ENCODE measurements at places on chromosomes 11 and 22. TPM values are rescaled to one million over a fixed set of nuclear protein-coding genes. Genes with fewer than 3 reads are reported as not detected.

DNA sequence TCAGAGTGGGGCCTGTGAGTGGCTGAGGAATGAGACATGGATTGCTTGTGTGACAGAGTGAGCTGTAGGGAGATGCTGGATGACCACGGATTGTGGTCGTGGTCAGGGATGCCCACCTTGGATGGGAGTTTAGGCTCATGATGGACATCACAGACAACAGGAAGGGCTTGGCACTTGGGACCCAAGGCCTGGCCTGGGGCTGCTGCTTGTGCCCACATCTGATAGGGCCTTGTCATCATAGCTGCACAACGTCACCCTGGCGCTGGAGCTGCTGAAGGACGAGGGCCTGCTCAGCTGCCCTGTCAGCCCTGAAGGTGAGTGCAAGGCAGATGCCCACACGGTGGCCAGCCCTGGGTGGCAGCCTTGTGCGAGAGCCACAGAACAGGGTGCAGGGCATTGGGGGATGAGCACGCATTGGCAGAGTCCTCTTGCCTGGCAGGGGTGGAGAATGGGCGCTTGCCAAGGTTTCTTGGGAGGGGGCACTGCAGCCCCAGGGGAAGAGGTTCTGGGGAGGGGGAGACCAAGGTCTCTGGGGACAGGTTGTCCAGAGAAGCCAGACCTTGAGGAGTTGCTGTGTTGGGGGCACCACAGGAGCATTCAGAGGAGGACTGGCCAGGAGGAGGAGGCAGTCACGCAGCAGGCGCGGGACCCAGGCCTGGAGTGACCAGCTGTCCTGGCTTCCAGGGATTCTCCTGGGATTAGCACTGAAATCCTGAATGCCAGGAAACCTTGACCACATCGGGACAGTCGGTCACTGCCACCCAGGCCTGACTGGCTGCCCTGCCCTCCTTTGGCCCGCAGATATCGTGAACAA lies 25.0 kb downstream of the PARVG start:
- no peaks in the 10 kb centered on the region for H3K36me3 ChIP-seq
- H3K4me1 ChIP-seq: no peaks in the 10 kb centered on the region
- no peak overlapping the region for H3K27ac ChIP-seq

GRCh38 chr11:127552446-127552845 lies 551.9 kb upstream of the KIRREL3 start:
- no peaks in the 10 kb centered on the region for H3K36me3 ChIP-seq
- H3K4me3 ChIP-seq: no peak overlapping the region
- DNase-seq: no peak

The APOBEC3H gene
- 0.41 TPM for polyA plus RNA-seq

The TRIM49 gene
- polyA plus RNA-seq: not detected

DNA sequence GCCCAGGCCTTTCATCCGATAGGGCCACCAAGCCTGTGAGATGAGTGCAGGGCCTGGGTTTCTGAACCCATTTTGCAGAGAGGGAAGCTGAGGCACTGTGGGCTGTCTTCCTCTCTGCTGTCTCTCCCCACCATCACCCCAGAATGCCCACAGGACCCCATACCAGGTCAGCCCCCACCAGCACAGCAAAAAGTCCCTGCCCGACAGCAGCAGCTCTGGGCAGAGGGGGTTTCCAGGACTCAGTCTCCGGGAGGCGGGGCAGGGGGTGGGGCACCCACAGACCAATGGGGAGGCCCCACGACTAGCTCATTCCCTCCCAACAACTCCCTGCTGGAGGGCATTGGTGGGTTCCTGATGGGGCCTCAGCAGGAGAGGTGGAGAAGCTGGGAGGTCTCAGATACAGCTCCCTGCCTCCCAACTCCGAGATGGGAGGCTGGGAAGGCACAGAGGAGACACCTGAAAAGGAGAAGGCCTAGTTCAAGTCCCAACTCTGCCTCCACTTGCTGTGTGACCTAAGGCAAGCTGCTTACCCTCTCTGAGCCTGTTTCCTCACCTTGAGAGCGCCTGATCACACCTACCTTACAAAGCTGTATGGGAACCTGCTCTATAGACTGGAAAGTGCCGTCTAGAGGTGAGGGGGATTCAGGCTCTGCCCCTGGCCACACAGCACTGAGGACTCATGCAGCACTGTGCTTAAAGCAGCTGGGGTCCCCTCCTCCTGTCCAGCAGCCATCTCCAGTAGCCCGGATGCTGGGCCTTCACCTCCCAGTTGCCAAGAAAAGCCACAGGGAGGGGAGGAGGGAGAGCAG lies 3.5 kb downstream of the CBX7 start:
- no peak for DNase-seq
- H3K27ac ChIP-seq: no peak overlapping the region
- peaks cover 11% of the 10 kb centered on the region for H3K27me3 ChIP-seq
- peaks cover 11% of the 10 kb centered on the region for H3K4me1 ChIP-seq
- no peaks in the 10 kb centered on the region for H3K36me3 ChIP-seq

DNA sequence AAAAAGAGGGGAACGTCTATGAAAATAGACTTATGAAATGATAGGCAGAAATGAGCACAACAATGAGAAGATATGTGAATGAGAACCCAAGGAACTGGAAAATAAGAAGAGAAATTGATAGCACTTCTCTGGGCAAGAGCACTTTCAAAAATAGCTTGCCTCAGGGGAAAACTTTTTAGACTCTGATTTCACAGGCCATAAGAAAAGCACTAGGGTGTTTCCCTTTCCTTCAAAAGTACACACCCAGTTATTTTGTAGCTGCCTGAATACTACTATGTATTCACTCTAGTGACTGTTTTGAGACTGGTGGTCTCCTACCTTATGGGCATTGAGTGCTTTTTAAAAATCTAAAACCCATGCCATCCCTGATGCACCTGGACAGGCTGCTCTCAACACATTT lies 172.3 kb upstream of the SOX6 start:
- H3K27me3 ChIP-seq: no peaks in the 10 kb centered on the region
- no peaks in the 10 kb centered on the region for H3K36me3 ChIP-seq
- DNase-seq: no peak

DNA sequence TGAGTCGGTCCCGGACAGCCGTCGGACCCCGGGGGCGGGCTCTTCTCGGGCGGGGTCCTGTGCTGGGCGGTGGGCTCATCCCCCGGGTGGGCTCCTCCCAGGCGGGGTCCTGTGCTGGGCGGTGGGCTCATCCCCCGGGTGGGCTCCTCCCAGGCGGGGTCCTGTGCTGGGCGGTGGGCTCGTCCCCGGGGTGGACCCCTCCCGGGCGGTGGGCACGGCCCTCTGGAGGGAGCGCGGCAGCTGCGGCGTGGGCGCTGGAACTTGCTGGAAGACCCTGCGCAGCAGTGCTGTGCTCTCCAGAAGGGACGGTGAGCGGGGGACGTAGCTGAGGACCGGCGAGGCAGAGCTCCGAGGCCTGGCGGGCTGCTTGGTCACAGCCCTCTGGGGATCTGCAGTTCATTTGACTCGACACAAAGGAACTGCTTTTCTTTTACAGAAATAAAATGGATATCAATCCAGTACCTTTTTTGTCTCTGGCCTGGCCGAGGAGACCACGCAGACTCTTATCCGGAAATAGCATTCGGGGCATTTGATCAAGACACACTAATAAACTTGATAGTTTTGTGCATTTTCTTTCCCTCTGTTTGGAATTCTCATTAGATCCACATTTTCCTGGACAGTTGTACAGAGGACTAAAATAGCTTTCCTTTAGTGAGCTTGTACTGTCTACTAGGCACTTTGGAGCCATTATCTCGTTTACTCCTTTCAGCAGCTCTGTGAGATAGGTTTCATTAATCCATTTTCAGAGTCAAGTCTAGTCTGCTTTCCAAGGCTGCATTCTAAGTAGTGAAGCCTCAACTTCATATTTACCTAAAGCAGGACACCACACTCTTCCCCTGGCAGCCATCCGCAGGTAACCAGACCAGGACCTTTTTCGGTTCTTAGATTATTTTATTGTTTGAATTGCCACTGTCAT lies 812 bp downstream of the JAM3 start:
- H3K36me3 ChIP-seq: no peaks in the 10 kb centered on the region
- no peaks in the 10 kb centered on the region for H3K4me1 ChIP-seq
- no peak for DNase-seq
- H3K4me3 ChIP-seq: peak overlapping the region; percentile 47

The MS4A8 gene
- polyA plus RNA-seq: not detected

DNA sequence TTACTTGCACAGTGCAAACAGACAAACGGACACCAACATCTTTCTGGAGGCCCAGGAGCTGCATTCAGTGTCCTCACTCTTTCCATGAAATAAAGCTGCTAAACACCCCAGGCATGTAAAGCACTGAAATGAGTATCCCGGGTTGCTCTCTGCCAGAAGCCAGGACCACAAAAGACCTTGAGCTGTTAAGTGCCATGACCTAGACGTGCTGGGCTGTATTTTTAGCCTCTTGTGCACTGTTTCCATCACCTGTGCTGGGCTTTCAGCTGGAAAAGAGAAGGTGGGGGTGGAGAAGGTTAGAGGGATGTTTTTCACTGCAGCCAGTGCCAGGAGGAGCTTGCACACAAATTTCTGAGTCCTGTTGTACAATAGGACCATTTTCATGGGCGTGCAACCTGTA lies 3.4 kb upstream of the KREMEN1 start:
- H3K36me3 ChIP-seq: no peaks in the 10 kb centered on the region
- H3K27me3 ChIP-seq: no peaks in the 10 kb centered on the region
- no peak overlapping the region for H3K27ac ChIP-seq
- H3K4me3 ChIP-seq: no peak overlapping the region
- DNase-seq: no peak
- peaks cover 23% of the 10 kb centered on the region for H3K4me1 ChIP-seq

- no peak for DNase-seq
- no peak overlapping the region for H3K4me3 ChIP-seq
- no peaks in the 10 kb centered on the region for H3K36me3 ChIP-seq
These were observed 130.8 kb downstream of the GRIK4 start for GRCh38 chr11:120642196-120642894.

DNA sequence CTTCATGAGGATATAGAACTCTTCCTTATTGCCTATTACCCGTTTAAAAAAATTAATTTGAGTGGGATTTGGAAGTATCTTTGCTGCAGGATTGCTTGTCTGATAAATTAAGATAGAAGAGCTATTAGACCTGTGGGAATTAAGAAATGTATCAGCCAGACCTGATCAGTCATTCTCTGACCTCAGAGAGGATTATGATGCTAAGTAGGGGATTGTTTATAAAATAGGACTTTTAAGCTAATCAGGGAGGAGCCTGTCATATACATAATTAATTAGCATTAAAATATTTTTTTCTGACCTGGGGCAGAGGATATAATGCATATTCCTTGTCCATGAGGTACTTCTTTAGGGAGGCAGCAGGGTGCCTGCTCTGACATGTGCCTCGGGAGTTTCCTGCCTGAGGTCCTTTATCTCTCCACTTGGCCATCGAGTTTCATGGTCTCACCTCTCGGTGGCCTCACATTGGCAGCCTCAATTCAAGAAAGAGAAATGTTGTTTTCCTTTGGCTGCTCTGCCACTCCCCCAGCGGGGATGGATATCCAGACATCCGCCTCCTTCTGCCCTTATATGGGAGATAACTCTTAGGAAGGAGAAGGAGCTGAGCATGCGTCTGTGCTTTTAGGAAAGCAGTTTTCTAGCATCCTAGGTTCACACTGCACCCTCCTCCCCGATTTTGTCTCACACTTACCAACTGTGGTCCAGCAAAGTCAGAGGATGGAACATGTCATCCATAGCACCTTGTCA lies 41.1 kb downstream of the DIXDC1 start:
- peaks cover 38% of the 10 kb centered on the region for H3K4me1 ChIP-seq
- no peaks in the 10 kb centered on the region for H3K36me3 ChIP-seq
- peak overlapping the region; percentile 22 for H3K27ac ChIP-seq

- H3K4me1 ChIP-seq: no peaks in the 10 kb centered on the region
- DNase-seq: no peak
- H3K36me3 ChIP-seq: peaks cover 64% of the 10 kb centered on the region
- H3K4me3 ChIP-seq: no peak overlapping the region
- H3K27ac ChIP-seq: no peak overlapping the region
These were observed 52.3 kb downstream of the SGSM3 start for GRCh38 chr22:40422558-40423309.

- H3K27ac ChIP-seq: no peak overlapping the region
- H3K4me3 ChIP-seq: no peak overlapping the region
- DNase-seq: no peak
- H3K4me1 ChIP-seq: no peaks in the 10 kb centered on the region
- H3K27me3 ChIP-seq: no peaks in the 10 kb centered on the region
These were observed 404.6 kb downstream of the OPCML start for GRCh38 chr11:133127741-133128140.

The HTR3A gene
- not detected for polyA plus RNA-seq

- peak overlapping the region; percentile 95 for H3K27ac ChIP-seq
- no peak overlapping the region for H3K4me3 ChIP-seq
- H3K36me3 ChIP-seq: no peaks in the 10 kb centered on the region
- no peaks in the 10 kb centered on the region for H3K27me3 ChIP-seq
- peaks cover 39% of the 10 kb centered on the region for H3K4me1 ChIP-seq
These were observed 108.8 kb upstream of the CD44 start for GRCh38 chr11:35029979-35030682.

DNA sequence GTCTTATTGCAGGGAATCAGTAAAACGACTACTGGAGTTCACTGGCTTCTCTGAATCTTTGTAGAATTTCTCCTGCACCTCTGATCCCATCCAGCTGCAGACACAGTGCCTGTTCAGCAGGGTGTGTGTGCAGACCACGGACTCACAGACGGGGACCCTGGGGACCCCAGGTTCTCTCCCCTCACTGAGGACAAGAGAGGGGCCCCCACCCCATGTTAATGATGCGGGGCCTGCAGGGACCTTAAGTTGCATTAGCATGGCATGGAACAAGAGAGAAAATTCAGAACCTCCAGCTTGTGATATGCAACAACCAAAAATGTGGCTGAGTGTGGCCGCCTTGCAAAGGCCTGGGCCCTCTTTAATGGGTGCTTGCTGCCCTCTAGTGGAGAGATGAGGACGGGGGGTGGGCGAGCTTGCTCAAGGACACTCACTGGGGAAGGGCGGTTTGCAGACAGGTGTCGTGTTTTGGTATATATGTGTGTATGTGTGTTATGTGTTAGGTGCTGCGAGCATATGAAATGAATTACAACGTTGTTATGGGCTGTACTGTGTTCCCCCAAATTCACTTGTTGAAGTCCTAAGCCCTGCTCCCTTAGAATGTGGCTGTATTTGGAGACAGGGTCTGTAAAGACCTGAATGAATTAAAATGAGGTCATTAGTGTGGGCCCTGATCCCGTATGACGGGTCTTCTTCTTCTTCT lies 84.4 kb upstream of the SEPTIN5 start:
- H3K36me3 ChIP-seq: no peaks in the 10 kb centered on the region
- no peak overlapping the region for H3K27ac ChIP-seq
- H3K4me1 ChIP-seq: peaks cover 14% of the 10 kb centered on the region
- DNase-seq: peak; percentile 50
- no peaks in the 10 kb centered on the region for H3K27me3 ChIP-seq
- no peak overlapping the region for H3K4me3 ChIP-seq

DNA sequence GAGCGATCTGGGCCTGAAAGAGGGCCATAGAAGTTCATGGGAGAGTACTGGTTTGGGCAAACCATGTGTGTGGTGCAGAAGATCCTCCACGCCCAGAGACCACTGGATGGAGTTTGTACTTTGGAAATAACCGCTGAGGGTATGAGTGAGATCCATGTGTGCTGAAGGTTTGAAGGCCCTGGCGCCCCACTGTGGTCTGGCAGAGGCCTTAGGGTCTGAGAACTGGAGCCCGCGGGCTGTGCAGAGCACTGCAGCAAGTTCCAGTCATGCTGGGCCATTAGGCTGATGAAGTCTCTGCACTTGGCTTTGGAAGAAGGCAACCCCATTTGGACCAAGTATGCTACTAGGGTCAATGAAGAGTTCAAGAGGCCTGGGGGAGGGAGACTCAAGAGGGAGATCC lies 186.4 kb downstream of the BUD13 start:
- no peak overlapping the region for H3K27ac ChIP-seq
- no peaks in the 10 kb centered on the region for H3K36me3 ChIP-seq
- H3K4me1 ChIP-seq: no peaks in the 10 kb centered on the region
- no peak overlapping the region for H3K4me3 ChIP-seq
- H3K27me3 ChIP-seq: peaks cover 29% of the 10 kb centered on the region

- no peaks in the 10 kb centered on the region for H3K27me3 ChIP-seq
- peaks cover 3% of the 10 kb centered on the region for H3K4me1 ChIP-seq
- H3K36me3 ChIP-seq: no peaks in the 10 kb centered on the region
These were observed 11.2 kb downstream of the FOLR1 start for GRCh38 chr11:72203163-72203562.

The GRIK4 gene
- polyA plus RNA-seq: not detected
